NCI-H446 (cell line): ENCODE measurements at places on chromosomes 1 and 21.

- DNase-seq = no peak
Measured at GRCh38 chr1:199295107-199295506, 656.3 kb downstream of the PTPRC start.

DNA sequence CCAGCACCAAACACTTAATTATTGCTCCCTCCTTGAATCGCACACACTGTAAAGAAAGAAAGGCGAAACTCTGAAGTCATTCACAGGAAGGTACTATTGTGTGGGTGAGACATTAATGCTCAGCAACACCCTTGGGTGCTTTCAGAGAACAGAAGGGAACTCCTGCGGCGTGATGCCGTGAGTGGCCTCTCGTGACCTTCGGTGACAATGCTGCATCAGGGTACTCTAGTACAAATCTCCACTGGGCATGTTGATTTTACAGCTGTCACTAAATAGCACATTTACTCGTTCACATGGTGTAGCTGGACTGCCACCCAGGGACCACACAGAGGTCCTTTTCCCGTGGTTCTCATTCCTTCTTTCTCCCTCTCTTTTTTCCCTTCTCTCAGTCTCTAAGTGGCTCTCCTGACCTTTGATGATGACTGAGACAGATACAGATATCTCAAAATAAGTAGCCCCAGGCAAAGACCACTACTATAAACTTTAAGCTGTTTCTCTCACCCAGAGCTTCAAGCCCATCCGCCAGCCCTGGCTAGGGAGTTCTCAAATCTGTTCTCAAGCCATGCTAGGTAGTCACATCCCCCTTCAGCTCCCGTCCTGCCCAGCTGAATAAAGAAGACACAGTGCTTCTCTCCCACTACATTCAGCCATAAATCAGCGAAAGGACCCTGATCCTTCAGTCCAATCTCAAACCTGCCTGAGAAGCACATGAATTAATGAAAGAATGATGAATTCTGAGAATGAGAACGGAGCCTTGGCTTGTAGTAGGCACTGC is 223.4 kb upstream of the FMN2 start:
- no peak for DNase-seq

DNA sequence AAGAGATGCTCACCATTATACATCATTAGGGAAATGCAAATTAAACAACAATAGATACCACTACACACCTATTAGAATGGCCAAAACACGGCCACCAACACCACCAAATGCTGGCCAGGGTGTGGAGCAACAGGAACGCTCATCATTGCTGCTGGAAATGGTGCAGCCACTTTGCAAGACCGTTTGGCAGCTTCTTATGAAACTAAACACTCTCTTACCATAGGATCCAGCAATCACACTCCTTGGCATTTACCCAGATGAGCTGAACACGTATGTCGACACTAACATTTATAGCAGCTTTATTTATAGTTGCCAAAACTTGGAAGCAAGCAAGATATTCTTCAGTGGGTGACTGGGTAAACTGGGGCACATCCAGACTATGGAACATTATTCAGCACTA is 28.9 kb upstream of the ADARB1 start:
- no peak for DNase-seq

DNA sequence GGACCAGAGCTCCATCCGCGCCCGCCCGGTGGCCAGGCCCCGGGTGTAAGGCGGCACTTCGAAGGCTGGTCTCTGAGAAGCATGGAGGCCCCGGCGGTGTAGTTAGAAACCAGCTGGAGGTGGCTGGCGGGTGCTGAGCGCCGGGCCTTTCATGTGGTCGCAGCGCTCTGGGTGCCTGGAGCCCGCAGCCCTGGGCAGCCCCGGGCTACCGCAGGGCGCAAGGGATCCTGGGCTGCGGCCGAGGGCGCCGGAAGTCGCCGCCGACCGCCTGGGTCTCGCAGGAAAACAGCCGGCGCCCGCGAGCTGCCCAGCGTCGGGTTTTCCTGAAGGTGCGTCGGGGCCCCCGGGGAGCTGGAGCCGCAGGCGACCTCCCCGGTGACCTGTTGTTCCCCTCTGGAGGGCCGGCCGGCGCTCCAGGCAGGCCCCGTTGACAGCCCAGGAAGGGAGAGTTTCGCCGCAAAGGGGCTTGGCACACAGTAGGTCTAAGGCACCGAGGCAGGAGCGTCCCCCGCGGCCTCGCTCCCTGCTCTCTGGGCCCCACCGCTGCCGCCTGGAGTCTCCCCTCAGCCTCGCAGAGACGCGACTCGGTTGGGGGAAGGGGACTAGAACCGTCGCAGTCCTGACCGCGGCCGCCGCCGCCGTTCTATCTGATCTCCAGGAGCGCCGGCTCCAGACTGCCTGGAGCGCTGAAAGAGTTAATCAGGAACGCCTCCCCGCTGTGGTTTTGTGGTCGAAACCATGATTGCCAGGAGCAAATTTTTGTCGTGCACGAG is 2.7 kb downstream of the GRHL3 start:
- DNase-seq = no peak

GRCh38 chr1:203828503-203828902 is 32.9 kb upstream of the SNRPE start:
- DNase-seq = no peak

DNA sequence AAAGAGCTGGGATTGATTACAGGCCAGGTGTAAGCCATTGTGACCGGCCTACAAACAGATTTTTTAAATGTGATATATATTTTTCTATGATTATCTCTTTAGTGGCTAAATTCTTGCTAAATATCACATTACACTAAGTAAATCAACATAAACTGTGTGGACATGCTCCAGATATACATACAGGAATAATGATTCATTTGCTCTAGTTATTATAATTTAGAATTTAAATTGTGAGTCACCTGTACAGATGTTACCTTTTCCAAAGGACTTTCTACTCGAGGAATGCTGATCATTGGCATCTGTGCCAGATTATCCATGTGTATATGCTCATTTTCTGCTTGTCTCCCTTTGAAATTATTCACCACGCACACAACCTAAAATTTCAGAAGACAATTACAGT is 90.1 kb downstream of the PLPPR5 start:
- no peak for DNase-seq

DNA sequence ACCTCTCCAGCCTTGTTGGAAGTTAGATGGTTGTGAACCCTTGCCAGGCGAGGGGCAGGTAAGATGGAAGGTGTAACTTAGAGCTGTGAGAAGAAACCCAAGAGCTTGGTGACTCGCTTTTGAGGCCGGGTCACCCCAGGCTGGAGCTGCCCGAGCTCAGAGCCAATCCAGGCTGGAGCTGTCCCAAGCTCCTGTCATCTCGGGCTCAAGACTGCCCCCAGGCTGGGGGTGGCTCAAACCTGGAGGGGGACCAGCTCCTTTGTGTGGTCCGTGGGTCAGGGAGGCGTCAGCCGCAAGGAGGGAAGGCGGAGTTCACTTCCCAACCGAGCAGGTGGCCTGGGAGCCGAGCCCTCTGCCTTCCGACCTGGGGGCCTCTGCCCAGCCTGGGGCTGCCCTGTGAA is 2.0 kb downstream of the HUNK start:
- no peak for DNase-seq

DNA sequence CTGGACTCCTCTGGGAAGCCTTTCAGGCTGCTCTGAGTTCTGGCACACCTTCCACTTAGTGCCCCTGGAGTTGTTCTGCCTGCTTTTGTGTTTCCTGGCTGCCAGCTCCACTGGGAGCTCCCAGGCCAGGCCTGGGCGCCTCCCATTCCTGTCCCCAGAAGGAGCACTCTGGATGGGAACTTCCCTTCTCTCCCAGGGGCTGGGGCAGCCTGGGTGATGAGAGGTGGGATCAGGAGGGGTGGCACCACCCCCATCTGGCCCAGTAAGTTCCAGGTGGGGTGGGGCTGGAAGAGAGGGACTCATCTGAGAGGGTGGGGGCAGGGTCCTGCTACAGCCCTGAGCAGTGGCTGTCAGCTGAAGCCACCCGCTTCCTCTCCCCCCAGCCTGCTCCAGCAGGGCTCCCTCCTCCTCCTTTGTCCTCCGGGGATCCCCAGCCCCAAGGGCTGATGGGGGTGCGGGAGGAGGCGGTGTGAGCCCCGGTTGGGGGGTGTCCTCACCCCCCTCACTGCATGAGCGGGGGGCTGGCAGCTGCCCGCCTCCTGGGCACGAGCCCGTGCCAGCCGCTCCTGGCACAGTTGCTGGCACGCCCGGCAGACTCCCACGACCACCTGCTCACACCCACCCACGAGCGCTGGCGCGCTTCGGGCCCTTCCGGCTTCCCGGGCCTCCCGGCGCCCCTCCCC is 4.7 kb downstream of the FOXO6 start:
- DNase-seq = peak; percentile 94
